ENCODE measurements at places on chromosomes 2 and 18.

GRCh38 chr18:44723411-44723810 is 42.7 kb downstream of the SETBP1 start:
- DNase-seq = no peak

- DNase-seq = no peak
Observed at GRCh38 chr2:16195681-16196070, 255.3 kb downstream of the MYCN start.

DNA sequence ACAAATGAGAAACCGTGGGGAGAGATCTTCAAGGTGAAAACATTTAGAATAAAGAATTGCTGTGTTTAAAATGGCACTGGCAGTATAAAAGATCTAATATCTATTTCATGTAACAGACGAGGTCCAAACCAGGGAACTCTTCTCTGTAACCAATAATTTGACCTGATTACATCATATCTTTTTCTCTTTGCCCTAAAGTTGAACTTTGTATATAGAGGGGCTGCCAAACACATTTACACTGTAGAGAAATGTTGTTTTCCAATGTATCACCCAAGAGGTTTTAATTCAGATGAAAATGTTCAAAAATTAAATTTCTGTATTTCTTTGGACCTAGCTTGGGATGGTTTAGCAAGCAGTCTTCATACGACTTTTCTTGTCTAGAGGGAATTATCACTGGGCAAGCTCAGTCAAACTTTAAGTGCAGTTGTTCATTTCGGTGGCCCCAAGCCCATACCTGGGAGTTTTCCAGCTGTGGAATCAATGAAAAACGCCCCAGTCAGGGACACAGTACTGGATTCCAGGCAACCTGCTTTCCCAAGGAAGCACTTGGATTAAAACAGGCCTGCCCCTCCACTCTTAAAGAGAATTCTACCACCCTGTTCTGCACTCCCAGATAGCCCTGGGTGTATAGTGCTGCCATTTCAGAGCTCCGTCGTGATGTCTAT is 208.5 kb upstream of the FN1 start:
- DNase-seq = no peak

- no peak for DNase-seq
Observed at GRCh38 chr2:226835420-226835795, 446 bp upstream of the RHBDD1 start.

DNA sequence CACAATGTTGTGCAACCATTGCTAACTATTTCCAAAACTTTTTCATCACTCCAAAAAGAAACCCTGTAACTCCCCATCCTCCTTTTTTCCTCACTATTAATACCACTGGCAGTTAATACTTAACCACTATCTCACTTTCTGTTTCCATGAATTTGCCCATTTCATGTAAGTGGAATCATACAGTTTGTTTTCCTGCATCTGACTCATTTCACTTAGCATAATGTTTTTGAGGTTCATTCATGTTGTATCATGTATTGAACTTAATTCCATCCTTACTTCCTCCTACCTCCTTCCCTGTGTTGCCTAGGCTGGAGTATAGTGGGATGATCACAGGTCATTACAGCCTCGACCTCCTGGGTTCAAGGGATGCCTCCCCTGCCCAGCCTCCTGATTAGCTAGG is 68.3 kb downstream of the FAM117B start:
- DNase-seq = no peak

GRCh38 chr2:172426635-172427255 is 641 bp upstream of the ITGA6 start:
- no peak for DNase-seq

- no peak for DNase-seq
Observed at GRCh38 chr2:101580528-101580927, 105.6 kb upstream of the RFX8 start.

DNA sequence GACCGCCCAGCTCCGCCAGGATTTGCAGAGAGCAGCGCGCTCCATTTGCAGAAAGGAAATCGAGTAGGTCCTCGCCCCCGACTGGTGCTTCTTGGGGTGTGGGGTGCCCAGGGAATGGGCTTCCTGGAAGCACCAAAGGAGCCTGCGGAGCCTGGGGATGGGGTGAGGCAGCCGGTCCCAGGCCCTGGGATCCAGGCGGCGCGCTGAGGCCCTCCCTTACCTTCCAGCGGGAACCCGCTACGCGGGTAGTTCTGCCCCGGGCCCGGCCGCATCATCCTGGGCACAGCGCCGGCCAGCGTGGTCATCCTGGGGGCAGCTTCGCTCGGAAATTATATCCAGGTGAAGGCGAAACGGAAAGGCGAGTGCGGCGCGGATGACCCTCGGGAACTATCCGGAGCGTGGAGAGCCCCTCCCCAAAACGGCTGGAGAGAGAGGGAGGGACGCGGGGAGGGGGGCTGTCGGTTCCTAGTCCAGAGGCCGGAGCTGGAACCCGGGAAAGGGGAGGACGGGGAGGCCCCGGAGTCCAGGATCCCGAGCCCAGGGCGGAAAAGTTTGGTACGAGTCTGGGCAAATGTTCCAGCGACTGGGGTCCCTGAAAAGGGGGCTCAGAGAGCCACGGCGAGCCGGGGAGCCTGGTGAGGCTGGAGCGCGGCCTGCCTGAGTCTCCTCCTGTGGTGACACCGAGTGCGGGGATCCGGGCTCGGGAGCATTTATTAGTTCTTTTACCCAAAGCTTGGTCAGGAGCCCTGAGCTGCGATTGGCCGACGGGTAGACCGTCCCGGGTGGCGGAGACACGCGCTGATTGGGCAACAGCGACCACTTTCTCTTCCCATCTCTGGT is at the start of gene PAX3:
PAX3 (minus strand) TSS at position 688 of the 840 bp plus-strand sequence; CDS start at position 305, 383 bp downstream.
- no peak for DNase-seq

DNA sequence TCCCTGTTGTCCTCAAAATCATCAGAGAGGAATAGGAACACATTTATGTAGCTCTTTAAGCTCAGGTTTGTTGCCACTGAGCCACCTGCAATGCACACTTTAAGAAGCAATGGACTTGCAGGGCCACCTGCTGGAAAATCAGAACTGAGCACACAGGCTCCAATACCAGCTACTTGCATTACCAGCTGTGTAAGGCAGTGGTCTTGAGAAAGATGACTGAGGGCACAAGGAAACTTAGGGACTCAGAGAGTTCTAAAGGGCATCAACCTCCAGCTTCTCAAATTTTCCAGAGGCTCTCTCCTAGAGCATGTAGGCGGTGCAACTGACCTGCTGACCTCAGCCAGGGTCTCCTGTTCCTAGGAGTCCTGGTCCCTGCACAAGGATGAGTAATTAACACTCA is 2.5 kb upstream of the CNDP2 start:
- peak; percentile 29 for DNase-seq

DNA sequence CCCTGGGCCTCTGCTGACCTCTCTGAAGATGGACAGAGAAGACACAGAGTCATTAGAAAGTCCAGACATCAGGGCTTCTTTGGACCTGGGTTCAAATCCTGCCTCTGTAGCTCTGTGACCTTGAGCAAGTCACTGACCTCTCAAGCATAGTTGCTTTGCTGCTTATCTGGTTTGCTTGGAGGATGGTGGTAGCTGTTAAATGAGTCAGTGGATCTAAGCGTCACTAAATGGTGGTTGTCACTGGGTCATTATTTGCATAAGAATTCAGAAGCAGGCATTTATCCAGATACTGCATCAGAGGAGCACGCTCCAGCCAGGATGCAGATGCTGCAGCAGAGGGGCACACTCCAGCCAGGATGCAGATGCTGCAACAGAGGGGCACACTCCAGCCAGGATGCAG is 229.2 kb downstream of the GLI2 start:
- no peak for DNase-seq

GRCh38 chr18:63844254-63844653 is 43.3 kb upstream of the SERPINB2 start:
- no peak for DNase-seq

GRCh38 chr18:74731097-74731496 is 133.4 kb downstream of the ZNF407 start:
- DNase-seq = no peak

DNA sequence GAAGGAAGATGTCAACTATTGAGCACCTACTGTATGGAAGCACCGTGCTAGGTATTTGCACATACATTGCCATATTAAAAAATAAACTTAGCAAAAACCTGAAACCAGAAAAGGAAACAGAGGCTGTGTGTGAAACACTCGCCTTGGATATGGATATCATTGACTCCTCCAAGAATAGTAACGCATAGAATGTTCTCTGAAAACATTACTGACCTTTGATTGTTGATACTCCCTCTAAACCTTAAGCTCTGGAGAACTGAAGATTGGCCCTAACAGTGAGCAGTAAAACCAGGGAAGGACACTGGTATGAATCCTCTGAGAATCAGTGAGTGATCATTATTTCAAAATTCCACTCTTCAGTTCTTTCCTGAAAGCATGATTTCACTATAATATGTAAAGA is 236.8 kb downstream of the CDH20 start:
- no peak for DNase-seq

GRCh38 chr2:226508683-226509082 is 290.9 kb downstream of the IRS1 start:
- DNase-seq = no peak

DNA sequence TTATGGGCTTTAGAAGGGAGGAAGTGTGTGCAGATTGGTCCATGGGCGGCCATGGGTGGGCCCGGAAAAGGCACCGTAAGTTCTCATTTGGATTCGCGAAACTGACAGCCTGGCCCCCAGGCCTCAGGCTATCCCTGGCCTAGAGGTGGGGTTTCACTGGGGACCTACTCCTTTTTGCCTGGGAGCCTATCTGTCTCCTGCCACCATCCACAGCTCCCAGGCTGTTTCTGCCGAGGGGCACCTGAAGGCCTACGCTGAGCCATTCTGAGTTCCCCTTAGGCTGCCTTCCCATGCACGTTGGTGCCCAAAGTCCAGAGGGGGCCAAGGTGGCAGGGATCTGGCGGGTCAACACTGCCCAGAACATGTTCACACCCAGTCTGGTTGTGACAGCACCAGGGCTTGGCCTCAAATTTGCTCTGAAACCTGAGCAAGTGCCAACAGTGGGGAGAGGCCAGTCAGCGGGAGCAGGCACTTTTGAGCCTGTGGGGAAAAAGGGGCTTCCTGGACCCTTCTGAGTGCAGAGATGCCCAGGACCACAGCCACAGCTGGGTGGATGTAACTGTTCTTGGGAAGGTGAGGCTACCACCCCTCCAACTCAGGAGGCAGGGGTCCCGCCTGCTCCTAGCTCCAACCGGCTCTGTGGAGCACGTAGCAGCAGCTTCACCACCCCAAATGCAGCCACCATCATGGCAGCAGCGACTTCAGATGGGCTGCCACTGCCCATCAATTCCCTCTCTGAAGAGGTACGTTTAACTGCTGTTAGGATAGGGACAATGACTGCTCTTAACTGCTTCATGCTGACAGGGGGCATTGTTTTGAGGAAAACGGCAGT is 73.6 kb upstream of the ZNF804A start:
- no peak for DNase-seq
